ENCODE measurements at places on chromosomes 2 and 18.

- DNase-seq = no peak
Measured at GRCh38 chr2:213806125-213806726, 522.0 kb downstream of the SPAG16 start.

DNA sequence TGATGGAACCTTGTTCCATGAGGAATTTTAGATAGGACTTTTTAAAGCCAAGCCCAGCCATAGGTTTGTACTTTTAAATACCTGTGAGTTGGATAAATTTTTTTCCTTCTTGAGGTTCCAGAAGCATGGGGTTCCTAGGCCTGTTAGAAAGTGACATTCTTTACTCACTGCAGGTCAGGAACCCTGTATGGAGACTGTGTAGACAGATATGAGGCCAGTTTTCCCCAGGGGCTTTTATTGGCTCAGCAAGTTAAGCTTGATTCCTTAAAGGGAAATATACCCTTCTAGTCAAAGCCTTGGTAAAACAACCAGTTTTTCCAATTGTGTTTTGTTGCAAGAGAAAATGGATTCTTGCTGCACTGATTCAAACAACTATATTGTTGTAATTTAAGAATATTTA, 38.4 kb upstream of the GMCL1 start:
- DNase-seq = no peak

- no peak for DNase-seq
Measured at GRCh38 chr2:84939426-84940087, 31.4 kb upstream of the KCMF1 start.

- DNase-seq = no peak
Measured at GRCh38 chr2:127588241-127588640, 52.8 kb downstream of the MYO7B start.

DNA sequence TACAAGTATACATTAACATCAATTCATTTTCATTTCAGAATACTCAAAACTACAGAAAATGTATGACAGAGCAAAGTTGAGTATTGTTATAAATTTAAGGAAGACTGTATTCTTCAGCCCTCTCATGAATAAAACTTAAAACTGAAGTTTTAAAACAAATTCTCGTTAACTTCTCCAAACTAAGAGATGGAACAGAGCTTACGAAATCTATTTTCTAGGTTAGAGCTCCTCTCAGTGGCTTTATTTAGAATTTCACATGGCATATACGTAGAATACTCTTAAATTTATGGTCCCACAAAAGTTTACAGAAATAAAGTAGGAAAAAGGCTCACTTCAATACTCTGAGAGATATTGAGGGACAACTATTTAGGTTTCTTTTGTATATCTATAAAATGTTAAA, 612.1 kb downstream of the KCNJ3 start:
- DNase-seq = no peak

GRCh38 chr2:20106746-20107145, 55.3 kb upstream of the LAPTM4A start:
- no peak for DNase-seq

DNA sequence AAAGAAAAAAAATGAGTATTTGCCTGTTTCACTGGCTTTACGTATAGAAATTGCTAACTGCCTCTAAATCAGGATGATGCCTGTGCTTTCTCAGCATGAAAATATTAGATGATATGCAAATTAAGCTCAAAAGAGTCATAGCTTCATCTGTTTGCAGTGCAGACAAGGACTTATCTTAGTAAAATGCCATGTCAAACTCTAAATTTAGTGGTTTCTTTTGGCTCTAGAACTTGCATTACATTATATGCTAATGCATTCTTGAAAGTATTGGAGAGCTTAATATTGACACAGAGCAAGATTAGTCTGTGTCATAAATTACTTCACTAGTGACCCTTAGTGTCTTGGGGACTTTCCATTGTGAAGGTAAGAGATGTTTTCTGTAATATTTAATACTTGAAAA, 1109.1 kb upstream of the NRXN1 start:
- no peak for DNase-seq

- DNase-seq = no peak
Measured at GRCh38 chr2:46274586-46274985, 22.6 kb upstream of the EPAS1 start.

GRCh38 chr2:201182650-201183364, at the start of gene CASP10:
CASP10 (plus strand) TSS chr2:201183141; CDS start chr2:201185778, 2,637 bp downstream.
- no peak for DNase-seq

DNA sequence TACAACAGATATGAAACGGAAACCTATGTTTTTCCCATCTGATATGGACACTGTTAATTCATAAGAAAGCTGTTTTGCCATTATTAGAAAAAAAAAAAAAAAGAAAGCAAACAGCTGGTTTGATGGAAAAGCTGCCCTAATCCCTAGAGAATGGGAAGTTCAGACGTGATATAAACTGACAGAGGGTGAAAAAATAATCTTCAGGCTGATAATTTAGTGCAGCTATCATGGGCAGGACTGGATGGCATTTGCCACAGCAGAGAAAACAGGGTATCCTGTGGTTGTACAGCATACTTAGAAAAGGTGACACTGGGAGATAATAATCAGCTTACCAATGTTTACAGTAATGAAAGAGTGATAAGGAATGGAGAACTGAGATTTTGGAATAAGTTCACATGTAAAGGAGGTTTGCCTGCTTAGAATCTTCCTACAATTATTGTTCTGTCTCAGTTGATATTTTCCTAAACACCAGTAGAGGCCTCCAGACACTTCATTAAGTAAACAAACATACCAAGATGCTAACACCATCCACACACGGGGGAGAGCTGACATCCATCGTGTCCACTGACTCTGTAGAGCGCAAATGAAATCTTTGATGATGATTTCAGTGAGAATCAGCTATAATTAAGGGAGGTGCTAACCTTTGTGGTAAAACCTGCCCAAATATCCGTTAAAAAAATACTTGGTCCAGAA, 211.6 kb upstream of the MMADHC start:
- no peak for DNase-seq

DNA sequence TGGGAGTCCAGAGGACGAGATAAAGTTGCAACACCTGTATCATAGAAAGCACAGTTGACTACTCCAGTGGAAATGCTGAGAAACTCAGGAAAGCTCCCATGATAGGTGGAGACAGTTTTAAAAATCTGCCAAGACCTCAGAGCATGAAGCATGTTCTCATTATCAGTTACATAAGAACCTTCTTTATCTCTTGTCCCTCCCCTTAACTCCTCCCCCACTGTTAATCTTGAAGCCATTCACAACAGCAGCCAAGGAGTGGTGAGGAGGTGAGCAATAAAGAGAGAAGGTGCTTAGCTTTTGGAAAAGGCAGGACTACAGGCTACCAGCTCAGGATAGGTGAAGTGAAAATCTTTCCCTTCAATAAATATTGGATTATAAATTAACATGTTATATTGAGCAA, 657.9 kb downstream of the NYAP2 start:
- DNase-seq = no peak

- DNase-seq = no peak
Measured at GRCh38 chr2:231412618-231412963, 17.1 kb downstream of the B3GNT7 start.

DNA sequence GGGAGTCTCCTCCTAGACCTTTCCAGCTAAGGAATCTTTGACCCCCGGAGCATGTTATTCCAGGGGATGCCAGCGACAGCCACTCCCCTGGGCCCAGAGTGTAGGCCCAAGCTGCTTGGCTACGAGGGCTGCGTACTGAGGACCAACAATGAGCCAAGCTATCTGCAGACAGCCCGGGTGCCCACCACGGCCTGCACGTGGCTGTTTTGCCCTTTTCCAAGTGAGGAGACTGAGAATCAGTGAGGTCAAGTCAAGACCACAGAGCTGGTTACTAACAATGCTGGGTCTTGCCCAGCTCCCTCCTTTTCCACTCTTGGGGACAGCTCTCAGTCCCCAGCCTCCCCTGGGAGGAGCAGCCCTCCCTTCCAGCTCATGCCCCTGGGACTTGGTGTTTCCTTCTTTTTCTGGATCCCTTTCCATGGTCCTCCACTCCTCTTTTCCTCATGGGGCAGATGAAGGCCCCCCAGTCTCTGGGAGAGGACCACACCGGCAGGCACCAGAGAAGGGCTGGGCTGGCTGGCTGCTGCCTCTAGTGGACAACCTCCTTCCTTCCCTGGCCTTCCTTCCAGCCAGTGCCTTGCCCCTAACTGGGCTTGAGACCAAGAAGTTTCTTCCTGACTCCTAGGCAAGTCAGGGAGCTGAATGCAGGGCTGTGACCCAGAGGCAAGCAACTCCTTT, 550 bp upstream of the MALL start:
- DNase-seq = no peak

DNA sequence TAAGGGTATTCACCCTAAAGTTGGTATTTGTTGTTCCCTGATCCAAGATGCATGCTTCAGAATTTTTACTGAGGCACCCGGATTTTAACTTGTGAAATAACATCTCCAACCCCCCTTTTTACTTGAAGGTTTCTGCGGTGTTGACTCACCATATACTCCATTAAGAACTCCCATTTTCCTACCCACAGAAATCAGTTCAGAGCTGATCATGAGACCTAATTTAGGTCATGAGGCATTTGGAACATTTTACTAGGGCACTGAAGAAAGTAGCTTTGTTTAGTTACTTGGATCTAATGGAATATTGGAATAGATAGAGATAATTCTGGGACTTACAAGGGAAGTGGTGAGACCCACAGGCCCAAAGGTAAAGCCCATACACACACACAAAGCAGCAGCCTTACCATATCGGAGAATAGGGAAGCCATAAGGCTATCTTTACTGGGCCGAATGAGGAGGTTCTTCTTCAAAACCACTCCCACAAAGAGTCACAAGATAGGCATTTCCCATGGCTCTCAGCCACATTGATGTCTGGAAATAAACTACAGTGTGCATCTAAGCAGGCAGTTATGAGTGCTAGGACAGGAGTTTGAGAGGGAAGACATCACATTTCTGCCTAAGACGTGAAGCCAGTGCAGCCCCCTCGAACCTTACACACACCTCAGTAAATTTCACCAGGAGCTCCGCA, 681.0 kb upstream of the LRRTM4 start:
- DNase-seq = no peak

DNA sequence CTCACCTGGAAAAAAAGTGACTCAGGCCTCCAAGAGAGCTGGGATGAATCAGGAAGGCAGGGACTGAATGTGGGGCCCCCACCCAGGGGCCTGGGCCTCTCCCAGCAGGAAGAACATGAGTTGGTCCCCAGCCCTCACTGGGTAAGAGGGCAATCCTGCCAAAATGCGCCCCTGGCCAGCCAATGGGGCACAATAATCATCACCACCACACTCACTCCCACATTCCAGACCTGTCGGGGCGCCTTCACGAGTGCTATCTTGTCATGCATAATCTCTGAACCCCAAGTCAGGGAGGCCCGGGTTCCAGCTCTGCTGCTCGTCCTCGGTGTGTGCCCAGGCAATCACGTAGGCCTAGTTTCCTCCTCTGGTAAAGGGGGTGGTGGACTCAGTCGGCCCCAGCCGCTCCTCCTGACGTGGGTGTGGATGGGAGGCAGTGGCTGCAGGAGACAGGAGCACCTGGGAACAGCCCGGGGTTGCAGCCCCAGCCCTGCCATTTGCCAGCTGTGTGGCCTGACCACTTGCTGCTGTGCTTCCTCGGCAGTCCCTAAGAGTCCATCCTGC, 115.1 kb downstream of the CYP26B1 start:
- DNase-seq = no peak

- no peak for DNase-seq
Measured at GRCh38 chr2:142112757-142113221, 18.0 kb downstream of the LRP1B start.

DNA sequence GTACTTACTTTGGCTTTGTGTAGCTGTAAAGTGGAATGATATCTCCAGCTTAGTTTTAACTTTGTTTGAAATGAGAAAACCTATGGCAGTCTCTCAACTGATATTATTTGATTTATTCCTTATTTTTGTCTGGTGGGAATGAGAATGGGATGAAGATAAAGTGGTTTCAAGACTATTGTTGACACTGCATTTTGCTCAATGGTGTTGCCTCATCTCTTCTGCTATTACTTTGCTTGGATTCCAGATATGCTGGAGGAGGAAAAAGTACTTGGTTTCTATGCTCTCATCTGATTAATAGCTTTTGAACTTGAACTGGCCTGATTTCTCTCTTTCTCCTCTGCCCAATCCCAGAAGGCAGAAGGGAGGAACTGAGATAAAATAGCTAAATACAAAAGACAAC, 198.2 kb downstream of the CTNNA2 start:
- no peak for DNase-seq

- DNase-seq = no peak
Measured at GRCh38 chr2:59680863-59681262, 872.6 kb downstream of the BCL11A start.

DNA sequence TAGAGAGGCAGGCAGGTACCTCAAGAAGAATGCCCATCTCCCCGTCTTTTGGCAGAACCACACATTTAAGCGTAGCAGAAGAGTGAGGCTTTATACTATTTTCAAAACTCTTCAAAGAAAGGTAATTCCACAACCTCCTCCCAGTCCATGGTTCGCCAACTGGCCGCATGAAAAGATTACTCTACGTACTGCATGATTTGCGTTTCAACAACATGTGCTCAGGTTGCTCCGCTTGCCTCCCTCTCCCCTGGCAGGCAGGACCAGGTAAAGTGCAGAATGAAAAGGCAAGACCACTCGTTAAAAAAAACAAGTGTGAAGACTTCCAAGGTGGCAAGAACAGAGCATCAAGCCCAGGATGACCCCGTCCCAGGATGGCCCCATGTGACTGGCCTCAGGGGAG, 143.7 kb downstream of the SP3 start:
- DNase-seq = no peak

- DNase-seq = no peak
Measured at GRCh38 chr2:176071330-176072291, 12.2 kb downstream of the EVX2 start.

DNA sequence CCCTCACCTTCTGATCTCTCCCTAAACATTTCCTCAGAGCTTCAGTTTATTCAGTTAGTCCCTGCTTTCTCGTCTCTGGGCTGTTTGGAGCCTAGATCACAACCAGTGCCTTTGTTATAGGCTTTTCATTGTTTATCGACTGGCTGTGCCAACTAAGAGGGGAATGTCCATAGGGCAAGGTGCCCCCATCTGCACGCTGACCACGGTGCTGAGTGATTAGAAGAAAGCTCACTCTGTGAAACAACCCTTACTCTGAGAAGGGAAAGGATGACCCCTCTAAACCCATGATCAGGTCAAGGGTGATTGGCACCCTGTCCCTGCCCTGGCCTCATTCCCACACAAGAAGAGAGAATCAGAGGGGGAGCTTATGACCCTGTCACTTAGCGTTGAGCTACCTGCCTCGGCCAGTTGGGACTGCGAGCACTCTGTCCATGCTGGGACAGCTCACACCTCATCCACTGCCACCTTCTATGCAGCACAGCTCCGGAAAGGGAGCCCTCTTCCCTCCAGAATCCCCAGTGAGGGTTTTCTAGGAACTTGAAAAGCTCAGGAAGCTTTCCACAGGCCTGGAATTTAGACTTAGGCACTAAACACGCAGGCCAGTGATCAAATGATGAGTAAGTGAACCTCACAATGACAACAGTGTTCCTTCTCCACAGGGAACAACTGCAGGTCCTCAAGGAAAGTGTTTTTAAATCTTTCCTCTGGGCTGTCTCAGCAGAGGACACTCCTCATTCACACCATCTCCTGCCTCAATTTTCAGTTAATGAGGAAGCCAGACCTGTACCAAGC, 2.3 kb upstream of the ACTG2 start:
- no peak for DNase-seq

DNA sequence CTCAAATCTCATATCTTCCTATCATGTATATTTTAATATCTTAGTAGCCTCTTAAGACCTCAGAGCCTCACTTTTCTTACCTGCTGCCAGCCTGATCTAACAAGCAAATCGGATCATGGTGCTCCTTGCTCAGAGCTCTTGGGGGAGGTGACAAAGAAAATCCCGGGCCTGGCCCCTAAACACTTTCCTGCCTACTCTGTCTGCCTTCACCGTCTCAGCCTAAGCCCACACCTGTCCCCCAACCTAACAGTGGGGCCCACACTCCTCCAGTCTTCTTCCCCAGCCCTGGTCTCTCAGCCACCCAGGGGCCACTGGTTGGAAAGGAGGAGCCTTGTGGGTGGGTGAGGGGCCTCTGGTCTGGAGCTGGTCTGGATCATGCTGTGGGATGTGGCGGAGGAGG, 207.3 kb downstream of the HAUS1 start:
- no peak for DNase-seq
